Stimulated activated CD4-positive, alpha-beta T cell treated with anti-CD3 and anti-CD28 coated beads, TNF-alpha, amount 100 ng/mL, for 24 hours (primary cell): ENCODE measurements at places on chromosomes 2 and 18.

- DNase-seq, result no peak
Measured at GRCh38 chr2:39516347-39517101, 79.4 kb upstream of the MAP4K3 start.

- no peak for DNase-seq
Measured at GRCh38 chr2:212938144-212938793, 213.1 kb downstream of the IKZF2 start.

DNA sequence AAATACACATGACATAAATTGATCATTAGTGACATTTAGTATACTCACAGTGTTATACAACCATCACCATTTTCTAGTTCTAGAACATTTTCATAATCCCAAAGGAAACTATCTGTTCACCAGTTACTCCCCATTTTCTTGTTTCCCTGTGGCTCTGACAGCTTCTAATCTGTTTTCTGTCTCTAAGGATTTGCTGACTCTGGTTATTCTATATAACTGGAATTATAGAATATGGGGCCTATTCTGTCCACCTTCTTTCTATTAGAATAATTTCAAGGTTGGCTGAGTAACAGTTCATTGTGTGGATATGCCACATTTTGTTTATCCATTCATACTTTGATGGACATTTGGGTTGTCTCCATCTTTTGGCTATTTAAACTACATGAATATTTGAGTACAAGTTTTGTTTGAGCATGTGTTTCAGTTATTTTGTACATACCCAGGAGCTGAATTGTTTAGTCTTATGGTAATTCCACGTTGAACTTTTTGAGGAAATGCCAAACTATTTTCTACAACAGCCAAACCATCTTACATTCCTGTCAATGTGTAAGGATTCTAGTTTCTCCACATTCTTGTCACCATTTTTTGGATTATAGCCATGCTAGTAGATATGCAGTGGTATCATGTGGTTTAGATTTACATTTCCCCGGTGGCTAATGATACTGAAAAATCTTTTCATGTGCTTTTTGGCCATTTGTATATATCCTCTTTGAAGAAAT lies 20.5 kb downstream of the KIAA1328 start:
- DNase-seq, result no peak

- DNase-seq, result no peak
Measured at GRCh38 chr2:112187046-112187715, 49.0 kb downstream of the FBLN7 start.

- DNase-seq, result no peak
Measured at GRCh38 chr2:24517247-24517646, 26.2 kb downstream of the NCOA1 start.
